ENCODE measurements at places on chromosomes 11 and 22.

DNA sequence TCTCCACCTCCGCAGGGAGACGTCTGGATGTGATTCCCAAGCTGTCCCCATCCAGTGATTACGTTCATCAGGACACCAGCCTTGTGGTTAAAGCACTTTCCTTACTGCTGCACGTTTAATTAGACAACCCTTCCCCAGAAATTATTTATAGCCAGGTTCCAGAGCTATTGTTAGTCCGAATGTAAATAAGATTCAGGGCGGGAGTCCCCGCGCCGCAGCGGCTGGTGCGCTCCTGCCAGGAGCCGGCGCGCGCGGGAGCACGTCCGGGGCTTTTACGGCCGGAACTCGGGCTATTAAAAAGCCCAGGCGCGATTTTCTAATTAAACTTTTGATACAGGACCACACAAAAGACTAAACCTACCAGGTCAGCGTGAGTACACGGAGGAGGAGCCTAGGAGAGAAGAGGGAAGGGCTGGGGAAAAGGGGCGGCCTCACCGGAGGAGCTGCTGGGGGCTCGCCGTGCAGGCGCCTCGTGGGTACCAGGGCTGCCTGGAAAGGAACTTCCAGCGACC, 538.3 kb downstream of the OPCML start:
- DNase-seq: no peak

GRCh38 chr22:49566141-49566541, 261.5 kb downstream of the BRD1 start:
- no peak for DNase-seq

DNA sequence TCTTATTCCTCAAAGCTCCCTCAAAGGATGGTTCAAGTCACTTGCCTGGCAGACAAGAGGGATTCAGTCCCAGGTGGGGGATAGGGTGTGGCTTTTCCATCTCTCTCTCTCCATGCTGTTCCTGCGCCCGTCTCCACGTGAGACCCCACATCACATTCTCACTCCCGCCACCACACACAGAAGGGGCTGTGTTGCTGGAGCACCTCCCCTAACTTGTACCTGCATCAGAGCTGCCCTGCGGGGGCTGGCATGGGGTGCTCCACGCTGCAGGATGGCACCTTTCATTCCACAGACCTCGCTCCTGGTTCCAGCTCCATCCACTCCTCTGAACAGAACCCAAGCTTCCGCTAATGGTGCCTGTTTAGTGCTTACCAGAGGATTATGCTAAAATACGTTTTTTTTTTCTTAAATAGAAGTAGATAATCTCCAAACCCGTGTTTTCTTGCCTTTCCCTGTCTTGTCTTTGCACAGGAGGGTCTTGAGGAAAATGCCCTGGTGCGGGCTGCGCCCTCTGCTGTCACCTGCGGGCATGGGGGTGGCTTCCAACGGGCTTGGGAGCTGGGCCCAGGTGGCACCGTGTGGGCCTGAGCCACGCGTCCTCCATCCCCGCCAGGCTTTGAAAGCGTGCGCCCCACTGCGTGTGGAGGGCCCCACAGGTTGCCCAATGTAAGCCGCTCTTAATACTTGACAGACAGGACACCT, 985.6 kb downstream of the BRD1 start:
- no peak for DNase-seq

- DNase-seq: no peak
These were observed 46.5 kb upstream of the SOX6 start for GRCh38 chr11:16402654-16403447.

DNA sequence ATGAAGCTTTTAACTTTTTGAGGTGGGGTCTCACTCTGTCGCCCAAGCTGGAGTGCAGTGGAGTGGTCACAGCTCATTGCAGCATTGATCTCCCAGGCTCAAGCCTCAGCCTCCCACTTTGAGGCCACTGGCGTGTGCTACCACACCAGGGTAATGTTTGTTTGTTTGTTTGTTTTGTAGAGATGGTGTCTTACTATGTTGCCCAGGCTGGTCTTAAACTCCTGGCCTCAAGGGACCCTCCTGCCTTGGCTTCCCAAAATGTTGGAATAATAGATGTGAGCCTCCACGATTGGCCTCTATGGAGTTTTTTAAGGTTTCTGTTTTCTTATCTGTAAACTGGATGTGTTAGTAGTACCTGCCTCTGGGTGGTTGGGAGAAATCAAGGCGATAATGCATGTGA, 41.4 kb downstream of the MED15 start:
- no peak for DNase-seq

- DNase-seq: no peak
These were observed 4.0 kb downstream of the ZDHHC24 start for GRCh38 chr11:66541892-66542291.

GRCh38 chr11:119522609-119523008, 99.6 kb upstream of the THY1 start:
- DNase-seq: no peak

Measured in naive thymus-derived CD8-positive, alpha-beta T cell (primary cell).